ENCODE measurements at places on chromosomes 4 and X.

DNA sequence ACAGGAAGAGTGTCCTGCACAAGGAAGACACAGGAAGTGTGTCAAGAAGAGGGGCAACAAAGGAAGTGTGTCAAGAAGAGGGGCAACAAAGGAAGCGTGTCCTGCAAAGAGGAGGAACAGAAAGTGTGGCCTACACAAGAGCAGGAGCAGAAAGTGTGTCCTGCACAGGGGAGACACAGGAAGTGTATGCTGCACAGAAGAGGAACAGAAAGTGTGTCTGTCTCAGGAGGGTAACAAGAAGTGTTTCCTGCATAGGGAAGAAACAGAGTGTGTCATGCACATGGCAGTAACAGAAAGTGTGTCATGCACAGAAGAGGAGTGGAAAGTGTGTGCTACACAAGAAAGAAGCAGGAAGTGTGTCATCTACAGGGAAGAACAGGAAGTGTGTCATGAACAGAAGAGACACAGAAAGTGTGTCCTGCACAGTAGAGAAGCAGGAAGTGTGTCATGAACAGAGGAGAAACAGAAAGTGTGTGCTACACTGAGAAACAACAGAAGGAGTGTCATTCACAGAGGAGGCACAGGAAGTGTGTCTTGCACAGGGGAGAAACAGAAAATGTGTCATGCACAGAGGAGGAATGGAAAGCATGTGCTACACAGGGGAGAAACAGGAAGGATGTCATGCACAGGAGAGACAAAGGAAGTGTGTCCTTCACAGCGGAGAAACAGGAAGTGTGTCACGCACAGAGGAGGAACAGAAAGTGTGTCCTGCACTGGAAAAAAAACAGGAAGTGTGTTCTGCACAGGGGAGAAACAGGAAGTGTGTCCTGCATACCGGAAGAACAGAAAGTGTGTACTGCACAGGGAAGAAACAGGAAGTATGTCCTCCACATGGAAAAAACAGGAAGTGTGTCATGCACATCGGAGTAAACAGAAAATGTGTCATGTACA is 526.4 kb upstream of the PRKX start:
- no peak for DNase-seq

GRCh38 chr4:68404153-68404552 is 43.1 kb upstream of the TMPRSS11E start:
- DNase-seq: no peak

GRCh38 chr4:176584031-176584606 is 208.6 kb downstream of the VEGFC start:
- DNase-seq: no peak

DNA sequence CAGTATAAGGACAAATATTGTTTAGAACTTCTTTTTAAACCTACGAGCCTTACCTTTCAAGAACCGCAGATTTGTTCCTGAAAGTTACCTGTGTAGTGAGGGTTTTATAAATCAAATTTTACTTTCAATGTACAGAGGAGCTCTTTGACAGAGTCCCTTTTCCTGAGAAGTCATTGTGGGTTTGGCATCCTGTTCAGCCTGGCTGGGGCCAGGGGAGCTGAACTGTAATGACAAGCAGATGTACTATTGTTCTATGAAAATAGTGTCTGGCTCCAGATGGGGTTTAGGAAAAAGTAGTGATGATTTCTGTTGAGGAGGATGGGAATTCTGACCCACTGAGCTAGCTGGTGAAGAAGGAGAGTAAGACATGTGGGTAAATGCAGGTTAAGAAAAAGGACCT is 196.2 kb upstream of the PGRMC2 start:
- no peak for DNase-seq

DNA sequence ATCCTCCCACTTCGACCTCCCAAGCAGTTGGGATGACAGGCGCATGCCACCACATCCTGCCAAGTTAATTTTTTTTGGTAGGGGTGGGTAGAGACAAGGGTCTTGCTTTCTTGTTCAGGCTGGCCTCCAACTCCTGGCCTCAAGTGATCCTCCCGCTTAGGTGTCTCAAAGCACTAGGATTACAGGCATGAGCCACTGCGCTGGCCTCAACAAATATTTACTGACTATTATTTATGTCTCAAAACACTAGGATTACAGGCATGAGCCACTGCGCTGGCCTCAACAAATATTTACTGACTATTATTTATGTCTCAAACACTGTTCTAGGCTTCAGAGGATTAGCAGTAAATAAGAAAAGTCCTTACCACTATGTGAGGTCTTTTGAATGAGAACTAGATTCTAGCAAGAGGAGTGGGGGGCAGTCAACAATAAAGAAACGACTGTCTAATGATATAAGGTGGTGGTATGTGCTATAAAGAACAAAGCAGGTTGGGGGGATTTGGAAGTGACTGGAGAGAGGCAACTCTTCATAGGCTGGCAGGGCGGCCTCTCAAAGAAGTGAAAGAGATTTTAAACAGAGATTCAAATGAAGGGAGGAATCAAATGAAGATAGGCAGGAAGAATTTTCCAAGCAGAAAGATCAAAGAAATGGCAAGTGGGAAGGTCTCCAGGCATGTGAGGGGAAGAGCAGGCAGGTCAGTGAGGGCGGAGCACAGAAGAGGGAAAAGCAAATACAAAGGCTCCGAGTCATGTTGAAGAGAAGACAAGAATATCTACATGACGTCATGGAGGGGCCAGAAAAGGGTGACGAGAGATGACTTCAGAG is 12.7 kb upstream of the ACSL1 start:
- DNase-seq: no peak

GRCh38 chr4:129254126-129254525 is 158.2 kb downstream of the C4orf33 start:
- no peak for DNase-seq

GRCh38 chr4:184250795-184251669 is 33.4 kb upstream of the ENPP6 start:
- peak; percentile 15 for DNase-seq

DNA sequence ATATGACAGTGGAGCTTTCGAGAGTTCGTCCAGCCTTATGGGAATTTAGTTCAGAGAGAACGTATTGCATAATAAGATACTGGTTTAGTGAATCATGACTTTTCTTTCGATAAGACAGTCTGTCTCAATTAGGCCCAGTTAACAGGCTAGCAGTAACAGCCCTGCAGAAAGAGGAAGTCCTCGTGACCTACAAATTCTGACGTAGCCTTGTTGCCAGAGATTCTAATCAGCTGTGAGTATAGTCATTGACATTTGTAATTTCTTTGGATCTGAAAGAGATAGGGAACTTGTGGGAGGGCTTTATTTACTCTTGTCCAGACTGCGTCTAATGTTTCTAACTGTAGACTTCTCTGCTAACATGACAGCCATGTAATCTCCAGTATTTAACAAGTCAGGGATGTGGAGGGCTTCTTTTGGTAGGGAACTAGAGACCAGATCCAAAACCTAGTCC is 15.8 kb downstream of the ART3 start:
- DNase-seq: no peak

- no peak for DNase-seq
These were observed 25.1 kb downstream of the MSX1 start for GRCh38 chr4:4884611-4885010.

GRCh38 chrX:16711893-16712547 is 449 bp downstream of the CTPS2 start:
- DNase-seq: no peak

GRCh38 chrX:6227453-6227835 is 1.2 kb downstream of the NLGN4X start:
- DNase-seq: no peak

GRCh38 chr4:188551156-188551555 is 411.9 kb downstream of the TRIML1 start:
- DNase-seq: no peak

DNA sequence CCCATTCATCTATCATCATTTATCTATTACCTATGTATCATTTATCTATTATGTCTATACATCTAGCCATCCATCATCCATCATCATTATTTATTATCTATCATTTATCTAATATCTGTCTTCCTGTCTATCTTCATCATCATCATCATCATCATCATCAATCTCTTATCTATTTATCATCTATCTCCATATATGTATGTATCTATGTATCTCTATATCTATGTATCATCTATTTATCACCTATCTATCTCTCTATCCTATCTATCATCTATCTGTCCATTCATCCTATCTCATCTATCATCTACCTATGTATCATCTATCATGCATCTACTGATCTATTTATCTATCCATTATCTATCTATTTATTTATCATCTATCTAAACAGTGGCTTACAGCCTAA is 3.8 kb upstream of the GYG2 start:
- no peak for DNase-seq

All from HuH-7.5 (cell line).